ENCODE measurements at places on chromosomes 5 and 9.

DNA sequence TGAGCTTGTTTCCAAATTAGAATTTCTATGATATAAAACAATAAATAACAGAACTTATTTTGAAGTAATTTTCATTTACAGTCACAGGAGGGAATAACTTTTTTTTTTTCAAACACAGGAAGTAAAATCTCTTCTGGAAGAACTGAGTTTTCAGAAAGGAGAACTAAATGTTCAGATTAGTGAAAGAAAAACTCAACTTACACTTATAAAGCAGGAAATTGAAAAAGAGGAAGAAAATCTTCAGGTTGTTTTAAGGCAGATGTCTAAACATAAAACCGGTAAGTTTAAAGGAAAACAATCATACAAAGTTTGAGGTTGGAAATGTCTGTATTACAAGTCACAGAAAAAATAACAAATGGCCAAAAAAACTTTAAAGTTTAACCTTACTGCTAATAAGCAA, 41.6 kb downstream of the RAB14 start:
- DNase-seq = no peak

DNA sequence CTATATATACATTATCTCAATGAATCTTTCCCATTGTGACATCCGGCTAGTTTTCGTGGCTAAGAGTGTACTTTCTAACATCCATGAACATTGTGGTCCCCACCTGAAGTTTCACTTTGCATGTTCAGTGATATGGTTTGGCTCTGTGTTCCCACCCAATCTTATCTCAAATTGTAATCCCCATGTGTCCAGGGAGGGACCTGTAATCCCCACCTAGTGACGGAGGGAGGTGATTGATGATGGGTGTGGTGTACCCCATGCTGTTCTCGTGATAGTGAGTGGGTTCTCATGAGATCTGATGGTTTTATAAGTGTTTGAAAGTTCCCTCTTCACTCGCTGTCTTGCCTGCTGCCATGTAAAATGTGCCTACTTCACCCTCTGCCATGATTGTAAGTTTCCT, 28.1 kb downstream of the MRPL22 start:
- DNase-seq = no peak

DNA sequence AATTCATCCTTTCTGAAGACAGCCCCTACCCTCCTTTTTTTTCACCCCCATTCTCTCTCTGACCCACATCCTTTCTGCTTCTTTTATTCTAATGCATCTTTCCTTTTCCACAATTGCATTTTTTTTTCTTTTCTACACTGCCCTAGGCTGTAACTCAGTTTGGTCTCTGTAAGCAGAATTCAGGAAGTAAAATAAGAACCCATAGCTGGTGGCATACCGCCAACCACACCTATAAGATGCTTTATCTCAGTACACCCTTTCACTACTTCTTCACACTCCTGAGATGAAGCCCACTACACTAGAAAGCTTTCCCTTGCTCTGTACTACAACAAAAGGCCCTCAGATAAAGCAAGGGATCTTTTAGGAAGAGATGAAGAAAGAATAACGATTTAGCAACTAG, 16.1 kb upstream of the TSSK1B start:
- DNase-seq = no peak

DNA sequence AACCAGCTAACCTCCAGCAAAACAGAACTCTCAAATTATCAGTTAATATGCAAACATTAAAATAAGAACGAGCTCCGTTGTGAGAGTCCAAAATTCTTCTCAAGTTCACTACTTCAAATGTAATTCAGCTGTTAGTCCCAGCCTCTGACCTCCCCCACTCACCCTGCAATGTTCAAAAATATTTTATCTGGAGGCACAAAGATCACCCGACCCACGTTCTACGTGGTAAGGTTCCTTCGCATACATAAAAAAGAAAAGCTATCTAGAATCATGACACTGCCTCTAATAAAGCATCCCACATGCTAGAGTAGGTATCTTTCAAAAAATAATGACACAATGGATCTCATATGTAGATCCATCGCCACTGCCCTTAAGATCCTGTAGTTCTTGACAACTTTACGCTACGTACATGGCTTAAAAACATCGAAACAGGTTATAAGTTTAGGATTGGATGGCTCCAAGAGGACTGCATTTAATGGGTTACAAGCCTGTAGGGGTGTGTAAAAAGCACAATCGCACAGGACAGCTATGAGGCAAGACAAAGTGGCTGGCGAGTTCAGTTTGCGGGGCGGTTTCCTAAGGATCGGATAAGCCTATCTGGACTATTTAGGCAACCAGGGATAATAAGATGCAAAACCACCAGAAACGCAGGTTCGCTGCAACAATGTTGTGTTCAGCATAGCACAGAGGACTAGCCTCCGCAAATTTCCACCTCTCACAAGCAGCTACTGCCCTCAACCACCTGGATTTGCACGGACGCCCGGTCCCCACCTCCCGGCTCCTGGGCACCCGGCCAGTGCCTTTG, 969 bp downstream of the CLK4 start:
- DNase-seq = peak; percentile 25

- no peak for DNase-seq
Observed at GRCh38 chr9:14981291-14981950, 71.2 kb upstream of the FREM1 start.

DNA sequence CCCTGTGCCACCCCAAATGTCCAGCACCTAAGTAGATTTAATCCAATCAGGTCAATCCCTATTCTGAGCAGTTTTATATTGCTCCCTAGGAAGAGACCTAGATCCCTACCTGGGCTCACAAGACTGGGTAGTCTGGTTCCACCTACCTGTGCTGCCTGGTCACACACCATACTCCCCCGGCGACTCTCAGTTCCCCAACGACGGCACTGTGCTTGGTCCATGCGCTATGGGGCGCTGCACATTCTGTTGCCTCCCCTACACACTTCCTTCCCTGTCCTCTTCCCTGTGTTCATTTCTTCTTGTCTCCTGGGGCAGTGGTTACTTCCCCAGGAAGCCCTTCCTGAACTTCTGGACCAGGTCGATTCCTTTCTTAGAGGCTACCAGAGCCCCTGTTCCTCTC, 109.9 kb upstream of the IL12B start:
- DNase-seq = no peak

GRCh38 chr9:126755317-126755875, 49.4 kb upstream of the ZBTB43 start:
- DNase-seq = no peak

DNA sequence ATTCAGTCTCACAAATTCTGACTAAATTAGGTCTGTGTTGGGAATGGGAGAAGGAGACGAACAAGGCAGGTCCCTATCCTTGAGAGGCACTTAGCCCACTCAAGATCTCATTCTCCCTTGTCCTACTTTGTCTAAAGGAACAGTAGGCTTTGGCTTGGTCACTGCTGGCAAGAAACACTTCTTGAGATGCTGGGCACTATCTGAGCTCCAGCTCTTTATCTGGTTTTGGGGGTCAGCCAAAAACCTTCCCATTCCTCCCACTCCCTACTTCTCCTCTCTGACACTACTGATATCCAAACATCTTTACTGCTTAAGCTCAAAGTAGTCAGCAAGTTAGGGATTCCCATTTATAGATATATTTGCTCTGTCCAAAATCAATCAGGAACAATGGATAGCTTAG, 155.2 kb downstream of the MAPKAP1 start:
- DNase-seq = no peak

DNA sequence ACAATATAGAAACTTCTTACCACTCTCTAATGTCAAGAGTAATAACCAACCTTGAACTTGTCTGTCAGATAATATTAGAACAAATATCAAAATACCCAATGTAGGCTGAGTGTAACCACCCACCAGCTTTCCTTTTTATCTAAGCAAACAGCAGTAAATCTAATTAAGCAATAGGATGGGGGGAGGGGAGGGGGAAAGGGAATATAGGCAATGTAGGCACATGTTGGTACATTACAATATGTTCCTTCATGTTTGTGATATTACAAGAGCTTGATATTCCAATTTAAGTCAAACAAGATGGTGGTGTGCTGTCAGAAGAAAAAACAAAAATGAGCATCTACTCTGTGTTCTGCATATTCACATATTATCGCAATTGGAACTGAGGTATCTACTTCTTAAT, 158.2 kb downstream of the DENND1A start:
- no peak for DNase-seq

DNA sequence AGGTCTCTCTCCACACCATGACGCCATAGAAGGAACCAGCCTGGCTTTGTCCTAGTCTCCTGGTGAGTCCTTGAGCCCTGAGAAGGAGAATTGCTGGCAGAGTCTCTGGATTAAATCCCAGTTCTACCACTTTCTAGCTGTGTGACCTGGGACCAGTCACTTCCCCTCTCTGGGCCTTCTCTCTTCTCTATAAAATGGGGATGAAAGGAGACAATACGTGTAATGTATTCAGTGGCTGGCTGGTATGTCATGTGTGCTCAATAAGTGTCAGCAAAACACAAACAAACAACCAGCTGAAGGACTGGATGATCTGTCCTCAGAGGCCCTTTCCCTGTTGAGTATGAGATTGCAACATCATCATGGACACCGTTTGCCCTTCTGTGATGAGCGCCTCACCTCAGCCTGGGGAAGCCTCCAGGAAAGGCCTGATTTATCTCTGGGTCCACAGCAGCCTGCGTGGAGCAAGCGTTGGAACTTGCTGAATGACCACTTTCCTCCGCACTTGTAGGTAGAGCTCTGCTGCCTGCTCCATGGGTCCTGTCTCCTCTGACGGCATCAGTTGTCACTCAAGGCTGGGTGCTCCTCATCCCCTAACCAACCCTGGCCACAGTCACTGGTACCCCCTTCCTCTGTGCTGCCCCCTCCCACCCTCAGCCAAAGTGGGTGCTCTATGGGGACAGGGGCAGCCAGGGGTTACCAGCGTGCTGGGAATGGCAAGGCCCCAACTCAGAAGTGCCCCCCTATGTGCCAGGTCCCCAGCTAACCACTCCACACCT, 3.6 kb upstream of the NR5A1 start:
- DNase-seq = peak; percentile 10

DNA sequence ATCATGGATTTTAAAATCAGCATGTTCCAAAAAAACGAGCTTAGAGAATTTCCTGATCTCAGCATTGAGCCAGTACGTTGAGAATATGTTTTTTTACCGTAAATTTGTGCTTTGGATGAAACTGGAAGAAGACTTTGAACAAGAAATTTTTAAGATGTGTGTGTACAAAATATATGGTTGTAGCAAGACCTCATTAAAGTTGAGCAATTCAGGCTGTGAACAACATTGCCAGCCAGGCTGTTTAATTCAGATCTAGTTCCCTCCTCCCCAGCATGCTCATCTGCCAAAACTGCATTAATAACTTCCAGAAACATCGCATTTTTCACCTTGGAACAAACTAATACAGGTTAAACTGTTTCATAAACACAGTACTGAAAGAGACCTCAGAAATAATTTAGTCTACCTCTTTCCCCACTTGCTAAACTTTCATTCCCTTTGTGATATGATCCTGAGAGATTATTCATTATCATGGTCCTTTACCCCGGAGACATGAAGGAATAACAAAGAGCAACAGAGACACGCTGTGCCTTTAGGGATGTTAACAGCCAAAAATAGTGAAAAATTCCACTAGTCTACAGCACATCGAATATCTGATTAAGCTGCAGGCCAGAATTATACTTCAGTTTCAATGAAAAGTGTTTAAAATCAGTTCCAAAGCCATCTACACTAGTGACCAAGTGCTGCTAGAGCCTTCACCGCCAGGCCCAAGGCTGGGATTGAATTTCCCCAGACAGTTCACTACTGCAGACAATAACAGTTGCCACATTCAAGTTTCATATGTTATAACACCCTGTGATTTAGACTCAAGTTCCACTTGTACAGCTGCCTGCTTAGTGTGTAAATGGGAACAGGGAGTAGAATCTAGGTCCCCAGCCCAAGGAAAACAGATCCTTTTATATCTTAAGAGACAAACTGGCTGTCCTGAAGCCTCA, 89.6 kb downstream of the EFNA5 start:
- peak; percentile 35 for DNase-seq

DNA sequence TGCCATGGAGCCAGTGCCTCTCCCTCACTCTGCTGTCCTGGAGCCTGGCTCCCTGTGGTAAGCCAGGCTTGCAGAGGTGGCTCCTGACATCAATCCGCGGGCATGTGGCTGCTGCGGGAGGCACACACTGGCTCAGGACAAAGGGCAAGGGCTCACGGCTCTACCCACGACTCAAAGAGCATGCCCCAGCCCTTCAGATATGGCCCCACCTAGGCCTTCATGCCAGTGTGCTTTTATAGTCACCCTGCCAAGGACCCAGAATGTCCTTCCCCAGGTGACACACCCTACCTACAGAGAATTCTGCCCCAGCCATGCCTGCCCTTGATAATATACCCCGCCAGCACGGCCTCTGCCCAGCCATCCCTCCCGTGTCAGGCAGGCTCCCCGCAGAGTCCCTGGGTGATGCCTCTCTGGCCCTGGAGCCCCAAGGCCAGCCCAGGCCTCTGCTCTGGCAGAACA, 1.6 kb downstream of the MGAT4B start:
- no peak for DNase-seq

GRCh38 chr5:169777159-169777558, 140.1 kb downstream of the DOCK2 start:
- no peak for DNase-seq
